ENCODE measurements at places on chromosomes 7 and 10. TPM values are rescaled to one million over a fixed set of nuclear protein-coding genes. Genes with fewer than 3 reads are reported as not detected.
A peak's percentile ranks its signal among the peaks of the same experiment; 100 is the strongest.

Gene SUN3
- not detected for total RNA-seq

Gene SPDYE18
- 0.64 TPM for total RNA-seq

Gene TRRAP
- total RNA-seq: 60.0 TPM

Gene SPOCK2
- 370 TPM for total RNA-seq

Gene SLC26A4
- total RNA-seq: 0.17 TPM

Gene TMEM196
- not detected for total RNA-seq

Gene BTBD16
- not detected for total RNA-seq

Gene TRPV5
- total RNA-seq: not detected

Gene PRRT4
- 0.28 TPM for total RNA-seq

Gene NEUROG3
- total RNA-seq: not detected

- no peak for DNase-seq
- H3K27ac ChIP-seq: no peak overlapping the region
- peaks cover 5% of the 10 kb centered on the region for H3K4me1 ChIP-seq
- no peak overlapping the region for H3K4me3 ChIP-seq
- no peaks in the 10 kb centered on the region for H3K36me3 ChIP-seq
Observed at GRCh38 chr7:4806983-4807597, 31.7 kb downstream of the AP5Z1 start.

- H3K27me3 ChIP-seq: peaks cover 10% of the 10 kb centered on the region
- H3K4me3 ChIP-seq: no peak overlapping the region
Observed at GRCh38 chr10:1173091-1173490, 116.9 kb downstream of the WDR37 start.

GRCh38 chr7:30893357-30893756 lies 18.3 kb upstream of the AQP1 start:
- DNase-seq: no peak
- peaks cover 9% of the 10 kb centered on the region for H3K27me3 ChIP-seq
- H3K36me3 ChIP-seq: no peaks in the 10 kb centered on the region
- H3K27ac ChIP-seq: no peak overlapping the region

GRCh38 chr10:112601214-112602090 lies 154.4 kb downstream of the VTI1A start:
- DNase-seq: no peak
- peaks cover 6% of the 10 kb centered on the region for H3K36me3 ChIP-seq
- H3K27me3 ChIP-seq: no peaks in the 10 kb centered on the region
- H3K27ac ChIP-seq: no peak overlapping the region
- H3K4me1 ChIP-seq: no peaks in the 10 kb centered on the region
- H3K4me3 ChIP-seq: no peak overlapping the region

DNA sequence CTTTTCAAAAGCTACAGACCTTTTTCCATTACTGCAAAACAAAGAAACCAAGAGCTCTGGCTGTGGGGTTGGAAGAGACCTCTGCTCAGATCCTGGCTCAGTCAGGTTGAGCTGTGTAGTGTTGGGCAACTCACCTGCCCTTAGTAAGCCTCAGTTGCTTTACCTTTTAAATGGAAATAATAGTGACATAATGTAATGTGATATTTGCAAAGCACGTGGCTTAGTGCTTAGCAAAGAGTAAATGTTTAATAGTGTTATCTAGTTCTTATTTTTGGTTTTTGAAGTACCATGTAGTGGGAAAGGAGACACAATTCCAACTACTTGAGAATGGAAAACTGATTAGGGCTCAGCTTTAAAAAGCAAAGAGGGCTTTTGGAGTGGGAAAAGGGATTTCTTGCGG lies 100.2 kb downstream of the SVIL start:
- no peak for DNase-seq
- peaks cover 4% of the 10 kb centered on the region for H3K4me1 ChIP-seq
- no peaks in the 10 kb centered on the region for H3K27me3 ChIP-seq
- peaks cover 2% of the 10 kb centered on the region for H3K36me3 ChIP-seq

- no peak overlapping the region for H3K4me3 ChIP-seq
- H3K27me3 ChIP-seq: no peaks in the 10 kb centered on the region
- no peaks in the 10 kb centered on the region for H3K36me3 ChIP-seq
- no peak overlapping the region for H3K27ac ChIP-seq
- no peaks in the 10 kb centered on the region for H3K4me1 ChIP-seq
- no peak for DNase-seq
Observed at GRCh38 chr10:128522551-128523308, 396.5 kb upstream of the MKI67 start.

DNA sequence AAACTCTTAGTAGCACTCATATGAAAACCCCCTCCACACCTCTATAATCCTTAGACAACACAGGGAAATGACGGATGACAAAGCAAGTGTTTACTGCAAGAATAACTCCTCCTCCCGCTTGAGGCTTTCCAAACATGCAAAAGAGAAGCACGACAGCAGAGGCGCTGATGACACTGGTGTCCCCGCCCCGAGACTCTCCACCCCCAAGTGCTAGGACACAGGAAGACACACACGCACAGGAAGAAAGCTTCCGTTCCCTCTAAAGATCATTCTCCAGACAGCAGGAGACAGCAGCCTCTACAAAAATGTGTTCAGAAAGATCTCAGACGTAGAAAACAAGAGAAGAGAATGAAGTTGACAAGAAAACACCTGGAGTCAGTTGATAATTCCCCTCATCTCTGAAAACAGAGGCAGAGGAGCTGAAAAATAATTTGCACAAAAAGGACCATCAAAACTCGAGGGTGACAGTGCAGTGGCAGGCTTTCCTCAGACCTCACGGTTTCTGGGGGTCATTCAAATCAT lies 90.2 kb downstream of the DLG5 start:
- peak overlapping the region; percentile 96 for H3K27ac ChIP-seq
- peak overlapping the region; percentile 79 for H3K4me3 ChIP-seq
- DNase-seq: peak; percentile 51

GRCh38 chr10:78575400-78575799 lies 493.4 kb upstream of the ZMIZ1 start:
- no peak for DNase-seq
- no peak overlapping the region for H3K4me3 ChIP-seq
- peaks cover 7% of the 10 kb centered on the region for H3K4me1 ChIP-seq
- no peaks in the 10 kb centered on the region for H3K27me3 ChIP-seq

- no peaks in the 10 kb centered on the region for H3K27me3 ChIP-seq
- no peak for DNase-seq
- no peak overlapping the region for H3K4me3 ChIP-seq
- no peaks in the 10 kb centered on the region for H3K4me1 ChIP-seq
- no peak overlapping the region for H3K27ac ChIP-seq
Observed at GRCh38 chr7:141333459-141333858, 217.8 kb upstream of the AGK start.

DNA sequence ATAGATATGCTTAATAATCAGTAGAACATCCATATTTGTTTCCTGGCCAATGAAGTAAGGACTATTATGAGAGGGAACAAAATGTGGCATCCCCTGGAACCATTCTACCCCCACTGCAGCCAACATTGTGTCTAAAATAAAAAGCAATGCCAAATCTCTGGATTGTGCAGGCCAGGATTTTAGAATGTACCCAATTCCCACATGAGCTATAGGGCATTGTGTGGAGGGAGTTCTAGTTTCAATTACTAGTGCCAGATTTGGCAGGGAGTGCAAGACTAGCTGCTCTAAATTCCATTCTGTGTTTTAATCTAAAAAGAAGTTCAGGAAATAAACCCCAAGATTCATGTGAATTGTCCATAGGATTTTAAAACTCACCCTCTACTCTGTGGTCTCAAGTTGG lies 112.3 kb downstream of the HGF start:
- no peaks in the 10 kb centered on the region for H3K36me3 ChIP-seq
- H3K4me3 ChIP-seq: no peak overlapping the region
- no peak overlapping the region for H3K27ac ChIP-seq
- DNase-seq: no peak
- H3K4me1 ChIP-seq: no peaks in the 10 kb centered on the region

- H3K27ac ChIP-seq: no peak overlapping the region
- peaks cover 1% of the 10 kb centered on the region for H3K36me3 ChIP-seq
- H3K4me1 ChIP-seq: peaks cover 15% of the 10 kb centered on the region
Observed at GRCh38 chr10:77872151-77872946, 54.2 kb downstream of the DLG5 start.

- peaks cover 15% of the 10 kb centered on the region for H3K27me3 ChIP-seq
- H3K4me1 ChIP-seq: no peaks in the 10 kb centered on the region
- no peak for DNase-seq
- no peaks in the 10 kb centered on the region for H3K36me3 ChIP-seq
- no peak overlapping the region for H3K27ac ChIP-seq
- no peak overlapping the region for H3K4me3 ChIP-seq
Observed at GRCh38 chr7:47730142-47730541, 148.2 kb upstream of the TNS3 start.

- H3K36me3 ChIP-seq: peaks cover 3% of the 10 kb centered on the region
- H3K4me3 ChIP-seq: no peak overlapping the region
- DNase-seq: no peak
- H3K4me1 ChIP-seq: peaks cover 16% of the 10 kb centered on the region
- peaks cover 7% of the 10 kb centered on the region for H3K27me3 ChIP-seq
Observed at GRCh38 chr7:87225696-87226095, 6.2 kb upstream of the TMEM243 start.

DNA sequence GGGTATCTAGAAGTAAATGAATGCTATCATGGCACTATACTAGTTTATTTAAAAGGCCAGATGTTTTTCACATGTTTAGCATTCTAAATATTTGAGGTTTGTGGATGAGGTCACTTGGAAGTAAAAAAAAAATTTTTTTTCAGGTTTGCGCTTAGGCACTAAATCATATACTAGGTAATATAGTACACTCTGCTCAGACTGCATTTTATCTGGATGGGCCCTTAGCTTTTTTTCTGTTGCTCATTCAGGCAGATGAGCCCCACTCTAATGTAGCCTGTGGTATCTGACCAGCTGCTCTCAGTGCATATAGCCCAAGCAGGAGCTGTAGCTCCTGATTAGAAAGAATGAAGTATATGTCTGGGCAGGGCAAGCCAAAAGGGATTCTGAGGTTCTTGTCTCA lies 210.1 kb downstream of the AUTS2 start:
- peaks cover 3% of the 10 kb centered on the region for H3K4me1 ChIP-seq
- no peak overlapping the region for H3K4me3 ChIP-seq
- no peak for DNase-seq

DNA sequence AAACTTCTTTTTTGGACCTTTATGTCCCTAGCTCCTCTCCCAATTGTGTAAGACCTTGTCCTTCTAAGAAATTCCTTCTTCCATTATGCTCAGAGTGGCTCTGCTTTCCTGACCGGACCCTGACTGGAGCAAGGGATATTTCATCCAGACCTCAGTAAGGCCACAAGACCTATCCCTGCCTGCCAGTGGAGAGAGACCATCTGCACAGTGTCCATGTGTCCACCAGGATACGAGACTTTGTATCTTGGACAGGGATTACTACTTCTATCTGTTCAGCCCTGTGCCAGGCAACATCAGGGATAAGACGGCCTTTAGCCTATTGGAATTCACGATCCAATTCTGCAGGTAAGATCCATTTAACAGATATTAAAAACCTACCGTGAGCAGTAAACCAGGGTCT lies 7.2 kb upstream of the ATOH7 start:
- H3K27me3 ChIP-seq: peaks cover 6% of the 10 kb centered on the region
- no peaks in the 10 kb centered on the region for H3K36me3 ChIP-seq
- H3K4me1 ChIP-seq: no peaks in the 10 kb centered on the region
- H3K27ac ChIP-seq: no peak overlapping the region
- DNase-seq: no peak
- no peak overlapping the region for H3K4me3 ChIP-seq
